Stimulated activated CD4-positive, alpha-beta T cell treated with anti-CD3 and anti-CD28 coated beads, Interleukin-2, amount 100 ng/mL, for 24 hours (primary cell): ENCODE measurements at places on chromosomes 3 and 15.

DNA sequence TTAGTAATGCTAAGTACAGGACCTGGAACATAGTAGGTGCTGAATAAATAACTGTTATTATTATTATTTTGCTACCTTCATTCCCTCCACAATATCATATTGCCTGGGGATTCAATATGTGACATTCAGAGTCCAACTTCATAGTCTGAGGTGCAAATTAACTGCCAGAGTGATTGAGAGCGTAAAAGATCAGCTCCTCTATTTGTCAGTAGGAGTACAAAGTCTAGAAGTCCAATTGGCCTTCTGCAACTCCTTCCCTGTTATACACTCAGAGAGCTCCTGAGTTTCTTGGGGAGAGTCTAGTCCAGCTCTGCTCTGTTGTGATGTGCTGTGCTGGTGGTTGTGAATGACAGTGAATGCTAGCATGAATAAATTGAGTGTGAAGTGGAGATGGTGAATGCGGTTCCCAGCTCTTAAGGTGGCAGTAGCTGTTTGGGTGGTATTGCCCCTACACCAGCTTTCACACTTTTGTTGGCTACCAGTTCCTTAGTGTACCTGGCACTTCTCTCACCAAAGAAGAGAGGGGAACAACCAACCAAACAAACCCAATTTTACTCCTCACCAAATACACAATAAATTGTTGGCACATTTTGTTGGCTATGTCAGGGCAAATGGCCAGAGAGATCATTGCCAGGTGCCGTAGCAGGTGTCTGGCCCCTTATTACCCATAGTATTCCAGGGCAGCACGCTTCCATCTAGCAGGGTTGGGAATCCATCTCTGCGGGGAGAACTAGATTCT is 270.1 kb upstream of the TBL1XR1 start:
- no peak for DNase-seq

DNA sequence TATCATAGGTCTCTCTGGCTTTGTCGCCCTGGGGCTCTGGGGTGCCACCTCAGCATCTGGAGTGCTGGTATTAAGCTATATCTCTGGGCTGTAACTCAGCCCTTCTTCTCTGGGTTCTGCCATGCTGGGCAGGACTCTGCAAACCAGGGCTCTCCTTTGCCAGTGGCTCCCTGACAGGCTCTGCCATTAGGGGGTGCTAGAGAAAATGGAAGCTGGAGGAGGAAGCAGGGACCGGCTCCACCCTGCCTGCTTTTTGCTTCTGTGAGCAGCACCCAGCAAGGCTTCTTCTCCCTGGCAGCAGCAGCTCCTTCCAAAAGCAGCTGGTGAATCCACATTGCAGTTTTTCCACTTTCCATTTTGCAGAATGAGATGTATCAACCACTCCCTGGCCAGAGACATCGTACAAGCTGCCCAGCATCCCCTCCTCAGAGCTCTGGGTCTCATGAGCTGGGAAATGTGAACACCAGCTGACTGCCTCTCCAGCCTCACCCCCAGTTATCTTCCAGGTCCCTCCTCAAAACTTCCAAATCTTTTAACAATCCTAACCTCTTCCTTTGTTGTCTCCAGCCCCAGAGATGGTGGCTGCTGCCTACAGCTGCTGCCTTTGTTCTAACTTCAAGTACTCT is 165.0 kb downstream of the ABHD5 start:
- DNase-seq: peak; percentile 32

- DNase-seq: no peak
Observed at GRCh38 chr15:58486062-58486461, 54.3 kb downstream of the LIPC start.

- no peak for DNase-seq
Observed at GRCh38 chr3:189897406-189897805, 223.3 kb downstream of the P3H2 start.

DNA sequence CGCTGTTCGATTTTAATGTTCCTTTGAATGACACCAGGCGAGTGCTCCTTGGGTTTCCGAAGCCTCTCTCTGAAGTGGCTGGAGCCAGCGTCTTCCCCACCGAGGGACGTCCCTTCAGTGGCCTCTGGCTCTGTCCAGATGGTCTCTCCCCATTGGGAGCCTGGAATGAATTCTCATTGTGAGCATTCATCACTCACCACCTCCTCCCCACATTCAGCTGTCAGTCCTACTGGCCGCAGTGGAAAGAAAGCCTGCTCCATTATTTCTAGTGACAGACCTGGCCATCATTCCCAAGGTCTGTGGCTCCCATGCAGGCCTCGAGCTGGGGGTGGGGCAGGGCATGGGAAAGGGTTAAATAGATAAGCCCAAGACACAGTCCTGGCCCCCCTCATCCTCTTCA is 35.2 kb downstream of the ZNF710 start:
- no peak for DNase-seq

DNA sequence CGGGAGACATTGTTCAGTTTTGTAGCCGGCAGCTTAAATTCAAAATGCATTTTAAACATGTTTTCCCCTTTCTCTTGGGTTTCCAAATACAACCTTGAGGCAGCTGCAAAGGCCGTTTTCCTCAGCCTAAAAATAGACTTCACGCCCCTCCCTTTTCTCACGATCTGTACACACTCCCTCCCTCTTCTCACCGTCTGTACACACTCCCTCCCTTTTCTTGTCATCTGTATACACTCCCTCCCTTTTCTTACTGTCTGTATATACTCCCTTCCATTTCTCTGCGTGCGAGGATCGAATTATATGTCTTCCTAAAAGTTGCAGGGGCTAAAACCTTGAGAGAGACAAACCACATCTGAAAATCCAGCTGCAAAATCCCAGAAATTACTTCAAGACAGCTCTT is 8.9 kb downstream of the MUC4 start:
- no peak for DNase-seq

- DNase-seq: no peak
Observed at GRCh38 chr3:112090887-112091586, 4.8 kb downstream of the C3orf52 start.

- DNase-seq: no peak
Observed at GRCh38 chr3:46483825-46484224, 14.0 kb upstream of the RTP3 start.

- no peak for DNase-seq
Observed at GRCh38 chr15:70854666-70854976, 664 bp upstream of the LARP6 start.

DNA sequence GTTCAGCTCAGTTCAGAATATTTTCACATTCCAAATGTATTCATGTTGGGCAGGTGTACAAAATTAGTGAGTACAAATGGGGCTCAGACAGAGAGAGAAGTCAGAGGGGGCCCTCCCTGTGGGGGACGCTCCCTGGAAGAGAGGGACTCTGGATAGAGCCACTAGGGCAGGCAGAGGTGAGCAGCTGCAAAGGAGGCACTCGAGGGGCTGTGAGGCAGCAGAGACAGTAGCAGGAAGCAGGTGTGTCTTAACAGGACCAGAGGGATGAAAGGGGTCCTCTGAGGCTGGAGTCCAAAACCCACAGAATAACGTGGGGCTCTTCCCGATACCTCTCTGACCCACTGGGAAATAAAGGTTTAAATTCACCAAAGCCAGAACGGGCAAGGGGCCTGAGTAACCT is 127.1 kb downstream of the MEGF11 start:
- no peak for DNase-seq

- no peak for DNase-seq
Observed at GRCh38 chr3:126064627-126065258, 19.2 kb downstream of the SLC41A3 start.

GRCh38 chr15:83784975-83785374 is 131.1 kb downstream of the ADAMTSL3 start:
- DNase-seq: no peak

DNA sequence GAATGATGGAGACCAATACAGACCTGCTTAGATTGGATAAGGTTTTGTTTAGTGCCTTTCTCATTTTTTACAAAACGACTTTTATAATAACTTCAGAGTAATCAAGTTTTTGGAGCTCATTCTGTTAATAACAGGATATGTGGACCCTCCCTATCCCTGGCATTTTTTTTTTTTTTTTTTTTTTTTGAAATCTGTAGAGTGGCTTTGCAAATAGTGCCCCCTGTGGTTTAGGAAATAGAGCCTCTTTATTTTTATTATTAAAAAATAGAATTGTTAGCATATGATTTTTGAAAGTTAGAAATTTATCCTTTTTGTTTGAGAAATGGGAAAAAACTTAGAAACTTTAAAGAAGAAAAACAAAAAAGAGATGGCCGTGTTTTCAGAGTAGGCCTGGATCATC is 11.4 kb downstream of the SKIL start:
- DNase-seq: no peak

DNA sequence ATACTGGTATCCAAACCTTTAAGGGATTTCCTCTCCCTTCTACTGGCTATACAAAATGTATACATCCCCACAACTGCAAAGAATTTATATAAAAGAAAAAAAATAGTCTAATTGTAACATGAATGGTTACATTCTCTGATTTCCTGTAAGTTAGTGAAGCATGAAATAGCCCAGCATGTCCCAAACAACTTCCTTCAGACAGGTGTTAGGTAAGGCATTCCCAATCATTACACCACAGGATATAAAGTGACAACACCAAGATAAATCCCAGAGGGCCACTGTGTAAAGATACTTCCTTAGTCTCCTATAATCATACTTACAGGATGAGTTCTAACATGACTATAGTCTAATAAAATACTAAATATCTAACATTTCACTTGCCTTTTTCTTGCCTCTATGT is 7.6 kb downstream of the CMTM6 start:
- DNase-seq: no peak

GRCh38 chr3:16118396-16118795 is 56.1 kb upstream of the GALNT15 start:
- no peak for DNase-seq

- DNase-seq: no peak
Observed at GRCh38 chr3:53083521-53083920, 37.6 kb upstream of the SFMBT1 start.

DNA sequence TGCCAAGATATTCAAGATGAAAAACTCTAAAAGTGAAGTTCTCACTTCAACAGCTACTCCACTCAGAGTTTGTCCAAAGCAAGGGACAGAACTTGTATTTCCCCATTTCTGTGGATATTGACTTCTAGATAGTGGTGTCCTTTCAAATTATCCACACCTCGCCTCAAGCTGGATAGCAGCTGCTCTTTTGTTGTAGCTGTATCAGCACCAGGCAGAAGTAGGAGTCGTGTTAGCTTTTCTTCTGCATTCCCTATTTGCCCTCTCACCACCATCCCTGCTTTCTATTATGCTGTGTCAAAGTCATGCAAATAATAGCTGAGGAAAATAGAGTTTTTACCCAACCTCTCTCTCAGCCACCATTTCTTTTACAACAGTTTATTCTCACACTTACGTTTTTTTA is 303.8 kb downstream of the EPHA3 start:
- DNase-seq: no peak

DNA sequence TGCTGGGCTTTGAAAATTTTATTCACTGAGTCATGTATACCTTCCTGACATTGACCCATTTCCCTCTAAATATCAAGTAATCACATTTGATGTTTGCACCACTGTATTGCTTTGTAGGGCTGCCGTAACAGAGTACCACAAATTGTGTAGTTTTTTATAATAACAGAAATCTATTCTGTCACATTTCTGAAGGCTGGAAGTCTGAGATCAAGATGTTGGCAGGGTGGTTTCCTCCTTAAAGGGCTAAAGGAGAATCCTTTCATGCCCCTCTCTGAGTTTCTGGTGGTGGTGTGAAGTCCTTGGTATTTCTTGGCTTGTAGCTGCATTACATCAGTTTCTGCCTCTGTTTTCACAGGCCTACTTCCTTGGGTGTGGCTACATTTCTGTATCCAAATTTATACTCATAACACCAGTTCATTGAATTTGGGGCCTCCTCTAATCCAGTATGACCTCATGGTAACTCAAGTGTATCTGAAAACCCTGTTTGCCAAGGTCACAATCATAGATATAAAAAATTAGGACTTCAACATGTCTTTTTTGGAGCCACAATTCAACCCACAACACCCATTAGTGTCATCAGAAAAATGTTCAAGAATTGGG is 29.1 kb upstream of the ST6GAL1 start:
- DNase-seq: no peak

DNA sequence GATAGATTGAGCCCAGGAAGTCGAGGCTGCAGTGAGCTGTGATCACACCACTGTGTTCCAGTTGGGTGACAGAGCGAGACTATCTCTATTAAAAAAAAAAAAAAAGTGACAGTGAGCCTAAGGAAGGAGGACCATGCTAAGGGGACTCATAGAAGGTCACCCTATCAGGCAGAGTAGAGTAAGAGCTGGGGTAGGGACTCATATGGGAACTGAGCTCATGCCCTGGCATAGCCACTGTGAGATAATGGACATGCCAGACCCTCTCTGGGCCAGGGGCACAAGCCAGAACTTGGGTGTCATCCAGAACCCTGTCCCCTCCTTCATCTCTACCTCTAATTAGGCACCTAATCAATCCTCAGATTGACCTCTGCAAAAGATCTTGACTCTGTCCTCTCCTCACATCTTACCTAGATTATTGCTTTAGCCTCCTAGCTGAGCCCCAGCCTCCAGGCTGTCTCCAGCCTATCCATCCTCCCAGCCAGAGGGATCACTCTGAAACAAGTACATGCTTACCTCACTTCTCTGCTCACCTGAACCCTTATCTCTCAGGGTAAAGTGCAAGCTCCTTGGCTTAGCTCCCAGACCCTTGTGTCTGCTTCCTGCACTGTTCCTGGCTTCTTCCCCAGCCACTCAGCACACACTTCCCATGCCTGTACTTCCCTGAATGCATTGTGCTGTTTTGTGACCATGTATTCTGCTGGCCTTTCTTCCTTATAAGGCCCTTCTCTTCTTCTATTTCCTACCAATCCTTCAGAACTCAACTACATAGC is 76.4 kb downstream of the DAPK2 start:
- no peak for DNase-seq

- no peak for DNase-seq
Observed at GRCh38 chr15:55183679-55184078, 13.1 kb downstream of the RSL24D1 start.

- no peak for DNase-seq
Observed at GRCh38 chr3:48928679-48929078, 10.0 kb downstream of the ARIH2 start.

GRCh38 chr3:85164436-85164835 is 205.6 kb downstream of the CADM2 start:
- DNase-seq: no peak

DNA sequence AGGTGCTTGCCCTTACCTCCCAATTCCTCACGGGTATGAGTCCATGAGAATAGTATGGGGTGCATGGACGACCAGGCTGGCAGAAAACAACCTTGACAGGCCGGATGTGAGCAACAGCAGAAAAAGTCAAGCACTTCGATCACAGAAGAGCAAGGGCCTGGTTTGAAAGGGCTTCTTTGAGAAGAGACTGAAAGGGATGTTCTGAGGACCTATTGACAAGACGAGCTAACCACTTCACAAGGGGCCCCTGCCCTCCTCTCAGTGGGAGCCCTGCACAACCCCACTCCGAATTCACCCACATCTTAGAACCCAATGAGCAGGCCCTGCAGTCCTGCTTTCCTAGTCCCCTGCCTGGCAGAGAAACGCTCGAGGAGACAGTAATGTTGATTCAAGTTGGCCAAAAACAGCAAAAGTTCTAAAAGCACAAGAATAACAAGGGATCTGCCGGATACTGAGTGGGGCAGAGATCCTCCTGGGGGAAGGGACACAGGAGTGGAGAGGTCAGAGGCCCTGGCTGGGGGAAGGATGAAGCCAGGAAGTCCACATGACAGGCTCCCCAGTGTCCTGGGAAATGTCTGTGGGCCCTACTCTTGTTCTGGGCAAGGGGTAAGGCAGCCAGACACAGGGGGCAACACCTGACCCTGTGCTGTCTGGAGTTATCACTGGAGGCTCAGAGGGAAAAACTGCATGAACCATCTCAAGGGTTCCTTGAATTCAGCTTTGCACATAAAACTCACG is 14.8 kb upstream of the CX3CR1 start:
- no peak for DNase-seq
